Hypothalamus (tissue), 51 donors: ENCODE measurements at places on chromosomes 2 and 18.

- no peak for DNase-seq
Observed at GRCh38 chr18:47470941-47471340, 219.5 kb upstream of the SKOR2 start.

DNA sequence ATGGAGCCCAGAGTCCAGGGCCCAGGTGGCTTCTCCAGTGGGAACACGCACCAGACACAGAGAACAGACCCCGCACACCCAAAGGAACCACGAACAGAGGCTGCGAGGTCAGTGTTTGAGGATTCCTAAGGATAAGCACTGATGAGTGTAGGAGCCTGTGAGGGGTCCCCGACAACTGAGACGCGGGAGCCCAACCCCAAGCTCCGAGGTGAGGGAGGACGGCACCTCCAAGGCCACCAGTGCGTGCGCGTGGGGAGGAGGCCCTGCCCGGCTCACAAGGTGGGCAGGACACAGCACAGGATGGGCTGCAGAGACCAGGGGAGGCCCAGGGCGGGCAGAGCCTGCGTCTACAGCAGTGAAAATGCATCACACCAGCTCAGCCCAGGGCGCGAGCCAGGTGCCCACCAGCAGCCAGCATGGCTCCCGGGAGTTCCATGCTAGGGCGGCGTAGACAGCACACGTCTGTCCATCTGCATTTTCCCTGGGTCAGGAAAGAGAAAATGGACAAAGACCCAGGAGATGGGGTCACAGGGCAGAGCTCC lies 189.1 kb downstream of the EIPR1 start:
- DNase-seq: no peak

DNA sequence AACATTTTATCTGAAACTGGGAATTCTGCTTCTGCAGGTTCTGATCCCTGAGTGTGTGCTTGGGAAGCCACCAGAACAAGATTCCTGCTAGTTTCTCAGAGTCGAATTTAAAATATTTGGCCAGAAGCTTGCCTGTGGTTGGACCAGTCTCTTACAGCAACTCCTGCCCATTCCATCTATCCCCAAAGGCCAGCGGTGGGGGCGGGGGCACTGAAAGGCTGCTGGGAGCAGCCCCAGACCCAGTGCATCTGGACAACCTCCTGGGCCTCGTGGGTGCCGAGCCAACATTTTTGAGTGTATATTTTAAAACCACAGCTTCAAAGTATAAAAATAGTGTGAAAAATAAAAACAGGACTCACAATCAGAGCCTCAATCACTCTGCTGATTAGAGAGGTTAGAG lies 38.6 kb upstream of the ZFP36L2 start:
- no peak for DNase-seq

- peak; percentile 69 for DNase-seq
Observed at GRCh38 chr2:235493775-235494715, at the start of gene AGAP1. Gene AGAP1, plus strand, starts transcription at chr2:235494043.

DNA sequence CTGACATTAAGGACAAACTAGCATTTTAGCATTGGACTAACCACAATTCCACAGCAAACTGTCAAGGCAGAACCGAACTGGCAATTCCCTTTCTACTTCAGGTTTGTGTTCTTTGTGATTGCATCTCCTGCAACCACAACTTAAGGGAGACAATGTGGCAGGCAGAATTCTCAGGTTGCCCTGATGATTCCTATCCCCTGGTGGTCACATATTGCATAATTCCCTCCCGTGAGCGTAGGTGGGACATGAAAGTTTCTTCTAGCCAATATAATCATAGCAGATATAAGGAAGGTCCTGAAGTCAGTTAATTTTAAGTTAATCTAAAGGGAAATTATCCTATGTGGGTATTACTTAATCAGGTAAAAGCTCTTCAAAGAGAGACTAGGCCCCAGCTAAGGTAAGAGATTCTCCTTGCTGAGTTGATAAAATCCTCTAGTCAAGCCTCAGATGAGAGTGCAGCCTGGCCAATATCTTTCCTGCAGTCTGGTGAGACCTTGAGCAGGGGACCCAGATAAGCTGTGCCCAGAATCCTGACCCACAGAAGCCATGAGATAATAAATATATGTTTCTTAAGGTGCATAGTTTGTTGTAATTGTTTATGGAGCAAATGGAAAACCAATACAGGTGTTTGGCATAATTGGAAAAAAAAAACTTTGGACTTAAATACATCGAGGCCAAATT lies 45.9 kb upstream of the TNP1 start:
- no peak for DNase-seq
